GM18507 (cell line): ENCODE measurements at places on chromosomes 4 and X.

GRCh38 chrX:112857478-112857878 lies 16.8 kb upstream of the AMOT start:
- DNase-seq = no peak

DNA sequence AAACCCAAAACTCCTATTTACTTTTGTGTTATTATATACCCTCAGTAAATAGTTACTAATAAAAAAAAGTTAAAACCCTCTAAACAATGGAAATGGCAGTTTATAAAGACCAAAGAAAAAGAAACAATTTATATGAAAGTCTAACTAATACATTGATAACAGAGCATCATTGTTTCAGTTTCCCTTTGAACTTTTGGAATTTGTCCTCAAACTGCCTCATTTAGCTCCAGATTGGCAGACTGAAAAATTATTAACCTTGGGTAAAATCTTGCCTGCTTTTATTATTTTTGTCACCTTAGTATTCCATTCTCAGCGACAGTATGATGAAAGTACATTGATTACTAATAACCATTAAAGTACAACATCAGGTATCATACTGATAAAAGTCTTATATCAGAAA lies 124.0 kb downstream of the PDE5A start:
- no peak for DNase-seq

DNA sequence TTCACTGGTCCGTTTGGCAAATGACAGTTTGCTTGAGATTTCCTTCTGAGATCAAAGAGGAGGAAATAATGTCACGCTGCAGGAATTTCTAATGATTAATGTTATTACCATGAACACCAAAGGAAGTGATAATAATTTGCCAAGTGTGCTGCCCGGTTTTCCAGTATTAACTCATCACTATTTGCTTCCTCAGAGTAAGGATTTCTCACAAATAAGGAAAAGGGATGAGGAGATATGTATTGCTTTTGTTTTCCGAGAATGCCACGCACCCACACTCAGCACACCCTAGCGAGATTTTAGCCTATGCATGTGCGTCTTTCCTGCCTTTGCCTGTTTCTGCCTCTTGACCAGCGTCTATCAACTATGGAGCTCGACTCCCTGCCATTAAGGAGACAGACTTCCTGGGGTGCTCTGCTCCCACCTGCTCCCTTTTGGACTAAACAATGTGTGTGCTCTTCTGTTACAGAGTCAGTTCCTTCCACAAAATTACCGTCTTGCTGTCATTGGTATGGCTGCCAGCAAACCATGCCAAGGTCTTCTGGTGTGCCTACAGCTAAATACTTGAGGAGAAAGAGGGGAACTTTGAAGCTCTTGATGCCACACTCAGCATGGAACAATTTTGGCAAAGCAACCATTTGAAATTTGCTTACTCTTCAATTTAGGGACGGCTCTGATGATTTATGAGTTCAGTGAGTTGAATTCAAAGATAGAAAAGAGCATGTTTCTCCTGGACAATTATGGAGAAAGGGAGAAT lies 393.1 kb upstream of the ZFP42 start:
- no peak for DNase-seq

- no peak for DNase-seq
Observed at GRCh38 chrX:110004215-110004614, 1.3 kb downstream of the TMEM164 start.

GRCh38 chrX:39888730-39889129 lies 209.0 kb downstream of the BCOR start:
- DNase-seq = no peak

- DNase-seq = no peak
Observed at GRCh38 chrX:29662759-29663503, 552.4 kb upstream of the MAGEB2 start.

- DNase-seq = no peak
Observed at GRCh38 chr4:115234405-115235093, 121.1 kb upstream of the NDST4 start.

GRCh38 chrX:112844250-112844649 lies 3.6 kb upstream of the AMOT start:
- no peak for DNase-seq

- no peak for DNase-seq
Observed at GRCh38 chr4:173522160-173522950, 7.7 kb downstream of the HAND2 start.

- no peak for DNase-seq
Observed at GRCh38 chr4:173478201-173478912, 51.7 kb downstream of the HAND2 start.

GRCh38 chr4:74890341-74890740 lies 42.6 kb upstream of the PARM1 start:
- no peak for DNase-seq

- DNase-seq = no peak
Observed at GRCh38 chr4:171891038-171891437, 77.8 kb downstream of the GALNTL6 start.

- DNase-seq = no peak
Observed at GRCh38 chr4:86891762-86892635, at the start of gene C4orf36. TSS of gene C4orf36 (minus strand) at chr4:86892422. CDS start at chr4:86891520, 902 bp downstream.

- no peak for DNase-seq
Observed at GRCh38 chr4:116018831-116019230, 905.4 kb upstream of the NDST4 start.

DNA sequence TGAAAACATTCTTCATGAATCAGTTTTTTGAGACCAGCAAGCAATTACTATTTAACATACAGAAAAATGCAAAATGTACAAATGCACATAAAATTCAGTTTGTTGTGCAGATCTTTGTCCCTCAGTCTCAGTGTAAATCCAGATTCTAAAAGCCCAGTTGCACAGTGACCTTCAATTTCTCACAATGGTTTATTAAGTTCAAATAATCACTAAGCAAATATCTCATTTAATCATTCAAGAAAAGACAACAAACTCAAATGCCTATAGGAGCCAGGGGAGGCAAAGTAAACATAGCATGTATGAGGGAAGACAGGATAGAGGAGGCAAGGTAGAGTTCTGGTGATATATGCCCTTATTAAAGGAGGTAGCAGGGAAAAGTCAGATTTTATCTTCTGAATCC lies 82.8 kb downstream of the PPP3CA start:
- DNase-seq = no peak

GRCh38 chrX:8139716-8140115 lies 31.4 kb downstream of the VCX2 start:
- no peak for DNase-seq

- DNase-seq = no peak
Observed at GRCh38 chr4:147975325-147975724, 243.4 kb downstream of the ARHGAP10 start.

GRCh38 chr4:95394752-95395306 lies 153.9 kb downstream of the UNC5C start:
- DNase-seq = no peak

DNA sequence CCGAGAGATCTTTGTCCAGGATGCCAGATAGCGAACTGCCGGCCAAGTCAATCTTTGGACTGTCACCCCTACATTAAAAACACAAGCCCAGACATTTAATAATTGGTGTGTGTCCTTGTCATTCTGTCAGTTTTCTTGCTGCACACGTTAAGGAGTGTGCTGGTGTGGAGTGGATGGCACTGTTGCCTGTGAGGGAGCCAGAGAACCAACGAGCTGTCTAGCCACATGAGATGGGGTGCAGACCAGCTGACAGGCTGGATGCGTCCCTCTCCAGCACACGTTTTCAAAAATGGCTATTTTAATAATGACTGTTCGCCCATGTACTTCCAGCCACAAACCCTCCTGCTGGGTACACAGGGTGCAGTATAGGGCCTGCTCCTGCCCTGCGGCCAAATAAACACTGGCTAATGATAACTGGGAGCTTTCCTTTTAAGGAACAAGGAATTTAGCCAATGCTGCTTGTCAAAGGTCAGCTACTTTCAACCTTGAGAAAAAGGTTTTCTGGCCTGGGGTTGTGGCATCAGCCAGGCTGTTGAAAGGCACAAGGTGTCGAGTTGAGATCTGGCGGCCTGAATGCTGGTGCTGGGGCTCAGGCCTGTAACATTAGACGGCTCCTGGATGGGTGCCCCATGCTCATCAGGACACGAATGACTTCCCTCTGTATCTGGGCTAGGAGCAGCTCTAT lies 54.0 kb upstream of the MAP3K15 start:
- DNase-seq = no peak

- no peak for DNase-seq
Observed at GRCh38 chr4:1109898-1110506, 3.4 kb downstream of the RNF212 start.

DNA sequence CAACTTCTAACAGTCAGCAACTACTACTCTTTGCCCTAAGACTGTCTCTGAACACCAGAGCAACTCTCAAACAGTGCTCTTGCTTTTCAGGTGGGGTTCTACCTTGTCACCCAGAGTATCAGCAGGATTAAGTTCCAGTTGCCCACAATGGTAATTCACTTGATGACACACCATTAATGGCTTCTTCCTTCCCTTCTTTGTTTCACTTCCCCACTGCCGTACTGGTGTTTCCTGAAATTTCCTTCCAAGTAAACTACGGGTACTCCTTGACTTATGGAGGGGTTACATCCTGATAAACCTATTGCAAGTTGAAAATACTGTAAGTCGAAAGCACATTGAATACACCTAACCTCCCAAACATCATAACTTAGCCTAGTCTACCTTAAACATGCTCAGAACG lies 36.6 kb upstream of the PDK3 start:
- DNase-seq = no peak

GRCh38 chrX:48520455-48520854 lies 1.2 kb upstream of the EBP start:
- DNase-seq = no peak

DNA sequence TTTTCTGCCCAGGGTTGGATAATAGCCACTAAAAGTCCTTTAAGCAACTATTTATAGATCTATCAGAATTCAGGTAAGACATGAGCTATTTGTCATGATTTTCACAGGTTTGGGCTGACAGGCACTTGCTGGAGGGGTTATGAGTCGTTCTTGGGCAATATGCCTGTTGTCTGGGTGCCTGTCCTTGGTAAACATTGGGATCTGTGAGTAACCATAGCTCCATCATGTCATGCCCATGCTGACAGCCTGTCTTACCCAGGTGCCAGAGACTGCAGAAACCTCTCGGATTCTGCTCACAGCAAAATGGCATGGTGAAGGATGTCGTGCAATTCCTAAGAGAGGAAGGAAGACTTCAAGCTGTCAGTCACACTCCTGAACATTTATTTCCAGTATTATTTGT lies 116.0 kb upstream of the PUDP start:
- no peak for DNase-seq

DNA sequence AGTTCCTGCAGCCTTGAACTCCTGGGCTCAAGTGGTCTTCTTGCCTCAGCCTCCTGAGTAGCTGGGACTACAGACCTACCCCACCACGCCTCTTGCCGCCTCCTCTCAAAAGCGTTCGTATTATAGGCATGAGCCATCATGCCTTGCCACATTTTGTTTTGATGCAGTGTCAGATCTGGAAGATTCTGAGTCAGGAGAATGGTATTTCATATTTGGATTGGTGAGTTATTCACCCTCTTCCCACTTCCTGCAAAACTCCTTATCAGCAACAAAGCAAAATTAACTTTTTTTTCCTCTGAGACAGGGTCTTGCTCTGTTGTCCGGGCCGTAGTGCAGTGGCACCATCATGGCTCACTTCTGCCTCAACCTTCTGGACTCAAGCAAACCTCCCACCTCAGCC lies 29.6 kb downstream of the REST start:
- DNase-seq = no peak

- no peak for DNase-seq
Observed at GRCh38 chrX:7574325-7574724, 268.6 kb upstream of the VCX start.

DNA sequence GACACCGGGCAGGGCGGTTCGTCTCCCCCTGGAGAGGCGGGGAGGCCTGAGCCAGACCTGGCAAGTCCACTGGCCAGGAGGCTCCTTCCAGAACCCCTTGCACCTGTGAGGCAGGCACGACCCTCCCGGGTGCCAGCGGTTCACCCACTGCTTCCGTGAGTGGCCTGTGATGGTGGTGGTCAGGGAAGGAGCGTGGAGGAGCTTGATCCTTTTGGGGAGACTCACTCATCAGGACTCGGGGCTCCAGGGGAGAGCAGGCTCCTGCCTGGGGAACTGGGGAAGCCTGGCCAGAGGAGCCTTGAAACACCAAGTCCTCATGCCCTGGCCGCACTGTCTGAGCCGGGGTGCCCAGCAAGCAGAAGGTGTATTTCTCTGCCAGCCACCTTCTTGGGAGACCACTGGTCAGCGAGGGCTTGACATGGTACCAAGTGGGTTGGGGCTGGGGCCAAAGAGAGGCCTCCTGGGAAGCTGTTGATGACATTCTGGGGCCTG lies 860 bp downstream of the FAM50A start:
- DNase-seq = no peak

DNA sequence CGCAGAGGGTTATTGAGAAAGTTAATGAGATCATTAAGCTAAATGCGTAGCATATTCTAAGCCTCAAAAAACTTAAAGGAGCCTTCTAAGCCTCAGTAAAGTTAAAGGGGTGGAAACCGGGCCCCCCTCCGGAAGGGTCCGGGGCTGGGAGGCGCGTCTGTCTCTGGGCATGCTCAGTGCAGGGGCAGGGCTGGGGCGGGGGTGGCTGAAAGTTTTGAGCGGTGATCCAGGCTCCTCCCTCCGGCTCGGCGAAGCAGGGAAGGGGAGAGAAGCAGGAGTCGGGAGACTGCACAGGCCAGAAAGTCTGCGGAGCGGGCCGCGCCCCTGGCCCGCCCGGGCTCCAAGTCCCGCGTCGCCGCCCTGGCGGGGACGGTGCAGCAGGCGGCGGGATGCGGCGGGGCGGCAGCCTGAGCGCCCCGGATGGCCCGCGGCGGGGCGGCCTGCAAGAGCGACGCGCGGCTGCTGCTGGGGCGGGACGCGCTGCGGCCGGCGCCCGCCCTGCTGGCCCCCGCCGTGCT lies at the start of gene EVC:
Gene EVC, plus strand, starts transcription at position 241 of the 518 bp plus-strand sequence. Its CDS starts 180 bp downstream, at position 421.
- no peak for DNase-seq

DNA sequence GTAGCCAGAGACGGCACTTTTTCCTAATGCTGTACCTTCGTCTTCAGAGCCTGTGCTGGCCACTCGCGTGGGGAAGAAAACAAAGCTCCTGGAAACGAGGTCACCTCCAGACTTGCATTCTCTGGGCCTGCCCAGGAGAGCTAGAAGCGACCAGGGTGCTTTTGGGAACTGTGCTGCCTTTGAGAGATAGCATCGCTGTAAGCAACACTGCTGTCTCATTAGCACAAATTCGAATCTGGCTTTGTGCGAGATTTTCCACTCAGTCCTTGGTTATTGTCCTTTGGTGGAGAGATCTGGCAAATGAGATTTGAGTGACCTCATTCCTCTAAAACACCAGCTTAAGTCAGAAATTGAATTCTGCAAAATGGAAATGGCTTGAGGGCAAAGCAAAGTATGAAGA lies 66.1 kb upstream of the TLR3 start:
- DNase-seq = no peak

DNA sequence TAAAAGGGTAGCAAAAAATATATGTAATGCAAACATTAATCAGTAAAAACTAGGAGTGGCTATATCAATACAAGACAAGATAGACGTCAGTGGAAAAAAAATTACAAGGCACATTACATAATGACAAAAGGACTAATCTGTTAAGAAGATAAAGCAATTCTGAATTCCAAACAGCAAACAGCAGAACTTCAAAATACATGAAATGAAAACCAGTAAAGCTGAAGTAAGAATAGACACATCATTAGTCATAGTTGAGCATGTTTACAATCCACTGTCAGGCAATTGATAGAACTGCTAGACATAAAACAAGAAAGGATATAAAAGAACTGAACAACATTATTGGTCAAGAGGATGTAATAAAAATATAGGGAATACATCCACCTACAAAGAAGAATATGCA lies 12.2 kb downstream of the SULT1B1 start:
- DNase-seq = no peak
